ENCODE measurements at places on chromosomes 2 and 18. TPM values are rescaled to one million over a fixed set of nuclear protein-coding genes. Genes with fewer than 3 reads are reported as not detected.

The CDH19 gene
- not detected for total RNA-seq

The SH3BP4 gene
- total RNA-seq, result 0.18 TPM

The HAAO gene
- not detected for total RNA-seq

The SPATS2L gene
- total RNA-seq, result 8.8 TPM

The WNT10A gene
- 2.7 TPM for total RNA-seq

The FIGLA gene
- total RNA-seq, result not detected

The SCTR gene
- total RNA-seq, result not detected
